ENCODE measurements at places on chromosomes 4 and X. TPM values are rescaled to one million over a fixed set of nuclear protein-coding genes. Genes with fewer than 3 reads are reported as not detected.

POLN gene
- total RNA-seq = 0.44 TPM

NAT8L gene
- total RNA-seq = 0.05 TPM

SYNPO2 gene
- total RNA-seq = 0.69 TPM

GSX2 gene
- not detected for total RNA-seq

AIMP1 gene
- 38.2 TPM for total RNA-seq

SGCB gene
- total RNA-seq = 33.1 TPM

MAPK10 gene
- total RNA-seq = 2.3 TPM

MTMR1 gene
- 37.4 TPM for total RNA-seq

RAB41 gene
- total RNA-seq = not detected

PAK3 gene
- 0.59 TPM for total RNA-seq

GRIA3 gene
- 4.7 TPM for total RNA-seq

CPLX1 gene
- not detected for total RNA-seq

MOB1B gene
- total RNA-seq = 7.4 TPM

DGKK gene
- 0.05 TPM for total RNA-seq

USP17L13 gene
- not detected for total RNA-seq

UGT2B15 gene
- not detected for total RNA-seq

OGT gene
- total RNA-seq = 52.7 TPM

ZNF182 gene
- 4.1 TPM for total RNA-seq

GPR119 gene
- not detected for total RNA-seq

BBS12 gene
- total RNA-seq = 4.7 TPM

BEX2 gene
- total RNA-seq = 8.9 TPM

MAGEB1 gene
- not detected for total RNA-seq

RRH gene
- total RNA-seq = not detected

HOPX gene
- 5.6 TPM for total RNA-seq

MAOA gene
- 9.4 TPM for total RNA-seq

PAGE1 gene
- total RNA-seq = 1.1 TPM

F11 gene
- not detected for total RNA-seq

PAGE5 gene
- not detected for total RNA-seq

UNC5C gene
- total RNA-seq = 2.1 TPM

BMP3 gene
- total RNA-seq = not detected

DOK7 gene
- total RNA-seq = 3.1 TPM

RBMXL3 gene
- not detected for total RNA-seq

SYTL4 gene
- total RNA-seq = 9.1 TPM

KLHL5 gene
- total RNA-seq = 38.1 TPM

KLHL15 gene
- total RNA-seq = 11.3 TPM

HS3ST1 gene
- not detected for total RNA-seq
